ENCODE measurements at places on chromosomes 7 and 10.

DNA sequence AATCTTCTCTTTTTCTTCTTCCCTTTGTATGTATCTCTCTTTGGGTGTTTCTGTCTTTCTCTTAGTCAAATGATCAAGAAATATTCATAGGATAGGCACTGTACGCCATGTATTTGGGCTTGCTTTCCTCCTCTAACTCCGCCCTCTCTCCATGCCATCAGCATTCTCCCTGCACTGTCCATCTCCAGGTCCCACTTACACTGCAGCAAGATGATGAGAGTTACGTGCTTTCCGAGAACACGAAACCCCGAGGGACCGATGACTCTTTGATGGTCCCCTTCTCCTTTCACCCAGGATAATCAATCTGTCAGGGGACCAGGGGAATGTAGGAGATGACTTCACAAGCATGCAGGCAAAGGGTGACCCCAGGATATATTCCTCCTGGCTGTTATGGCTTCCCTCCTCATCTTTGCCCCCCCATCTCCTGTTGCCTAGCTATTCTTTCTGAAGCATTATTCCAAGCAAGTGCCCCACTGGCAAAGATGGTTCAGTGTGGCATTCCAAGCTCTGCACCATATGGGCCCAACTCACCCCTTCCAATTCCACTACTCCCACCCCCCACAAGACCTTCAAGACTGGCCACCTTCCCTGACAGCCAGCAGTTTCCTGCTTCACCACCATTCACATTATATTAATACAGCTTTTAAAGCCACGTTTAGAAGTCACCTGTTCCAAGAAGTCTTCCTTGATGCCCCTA, 40.0 kb downstream of the HIF1AN start:
- DNase-seq = no peak
- H3K4me3 ChIP-seq = no peak overlapping the region
- peaks cover 8% of the 10 kb centered on the region for H3K27me3 ChIP-seq
- H3K4me1 ChIP-seq = no peaks in the 10 kb centered on the region

- H3K27me3 ChIP-seq = no peaks in the 10 kb centered on the region
- H3K4me1 ChIP-seq = no peaks in the 10 kb centered on the region
- H3K4me3 ChIP-seq = no peak overlapping the region
Observed at GRCh38 chr10:125466685-125467084, 216.3 kb downstream of the TEX36 start.

DNA sequence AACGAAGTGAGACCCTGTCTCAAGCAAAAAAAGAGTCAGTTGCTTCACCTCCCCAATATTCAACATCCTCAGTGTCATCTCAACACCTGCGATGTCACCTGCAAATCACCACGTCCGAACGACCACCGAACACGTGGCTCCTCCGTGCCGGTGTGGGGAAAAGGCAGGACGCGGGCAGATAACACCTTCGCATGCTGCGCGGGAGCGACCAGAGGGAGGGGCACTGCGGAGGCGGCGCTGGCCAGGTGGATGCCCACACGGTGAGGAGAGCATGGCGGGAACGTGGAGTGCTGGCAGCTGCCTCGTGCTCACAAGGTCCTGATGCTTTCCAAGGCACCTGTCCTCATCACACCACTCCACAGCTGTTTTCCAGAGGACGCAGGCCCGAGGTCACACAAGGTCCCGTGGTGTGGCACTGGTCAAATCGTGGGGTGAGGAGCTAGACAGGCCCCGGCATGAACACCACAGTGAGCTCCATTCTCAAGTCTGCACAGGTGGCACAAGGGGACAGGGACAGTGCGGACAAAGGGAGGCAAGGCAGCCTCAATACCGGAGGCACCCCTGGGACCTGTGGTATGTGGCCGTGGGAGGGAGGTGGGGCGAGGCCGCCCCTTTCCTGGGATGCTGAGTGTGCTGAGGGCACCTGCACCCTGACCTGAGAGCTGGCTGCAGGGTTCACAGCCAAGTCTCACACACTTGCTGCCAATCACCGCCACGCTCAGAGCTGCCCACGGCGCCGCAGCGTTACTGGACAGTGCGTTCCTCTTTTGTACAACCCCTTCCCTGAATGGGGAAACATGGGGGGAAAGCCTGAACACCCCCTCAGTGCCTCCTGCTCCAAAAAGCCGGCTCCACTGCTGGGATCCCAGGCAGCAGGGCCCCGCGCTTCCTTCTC, 13.0 kb downstream of the TUBGCP2 start:
- H3K4me1 ChIP-seq = no peaks in the 10 kb centered on the region
- H3K27ac ChIP-seq = no peak overlapping the region

- no peaks in the 10 kb centered on the region for H3K4me1 ChIP-seq
- no peak overlapping the region for H3K4me3 ChIP-seq
- no peak for DNase-seq
- no peaks in the 10 kb centered on the region for H3K27me3 ChIP-seq
- no peaks in the 10 kb centered on the region for H3K36me3 ChIP-seq
- H3K27ac ChIP-seq = no peak overlapping the region
Observed at GRCh38 chr10:26048756-26049155, 114.7 kb downstream of the MYO3A start.

- peaks cover 3% of the 10 kb centered on the region for H3K27me3 ChIP-seq
- H3K36me3 ChIP-seq = no peaks in the 10 kb centered on the region
- H3K4me3 ChIP-seq = no peak overlapping the region
- DNase-seq = no peak
- H3K27ac ChIP-seq = no peak overlapping the region
Observed at GRCh38 chr7:100446040-100446439, 9.7 kb upstream of the PPP1R35 start.

Data from T-cell (primary cell).